Fibroblast of skin of right quadriceps (primary cell): ENCODE measurements at places on chromosomes 4 and X.

GRCh38 chr4:4852591-4853362, 6.7 kb upstream of the MSX1 start:
- DNase-seq, result peak; percentile 85

GRCh38 chr4:155591738-155592143, 74.9 kb upstream of the GUCY1A1 start:
- no peak for DNase-seq

- DNase-seq, result no peak
Observed at GRCh38 chr4:186695392-186695791, 28.3 kb downstream of the FAT1 start.

DNA sequence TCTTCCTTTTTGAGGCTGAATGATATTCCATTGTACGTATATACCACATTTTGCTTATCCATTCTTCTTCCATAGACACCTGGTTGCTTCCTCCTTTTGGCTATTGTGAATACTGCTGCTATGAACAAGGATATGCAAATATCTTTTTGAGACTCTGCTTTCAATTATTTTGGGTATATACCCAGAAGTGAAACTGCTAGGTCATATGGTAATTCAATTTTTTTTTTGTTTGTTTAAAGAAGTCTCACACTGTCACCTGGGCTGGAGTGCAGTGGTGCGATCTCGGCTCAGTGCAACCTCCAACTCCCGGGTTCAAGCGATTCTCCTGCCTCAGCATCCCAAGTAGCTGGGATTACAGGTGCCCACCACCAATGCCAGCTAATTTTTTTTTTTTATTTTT, 75.3 kb downstream of the METTL14 start:
- no peak for DNase-seq

DNA sequence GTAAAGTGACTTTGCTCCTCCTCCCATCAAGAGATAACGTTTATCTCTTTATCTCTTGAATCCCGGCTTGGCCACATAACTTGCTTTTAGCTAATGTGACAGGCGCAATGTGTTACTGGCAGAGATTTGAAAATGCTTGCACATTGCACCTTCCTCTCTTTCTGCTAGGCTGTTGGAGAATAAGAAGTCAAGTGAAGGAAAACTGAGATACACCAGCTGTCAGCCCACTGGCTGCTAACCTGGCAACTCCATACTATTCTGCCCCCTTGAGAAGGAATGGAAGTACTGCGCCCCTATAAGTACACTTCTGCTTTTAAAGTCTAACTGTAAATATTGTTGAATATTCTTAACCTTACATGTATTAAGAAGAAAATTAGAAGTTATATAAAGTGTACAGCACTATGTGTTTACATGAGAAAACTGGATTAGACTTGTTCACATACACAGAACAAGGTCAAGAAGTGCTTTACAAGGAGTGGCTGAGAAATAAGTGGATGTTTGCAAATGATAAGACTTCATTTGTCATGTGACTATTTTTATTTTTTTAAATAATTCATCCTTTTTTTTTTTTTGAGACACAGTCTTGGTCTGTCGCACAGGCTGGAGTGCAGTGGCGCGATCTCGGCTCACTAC, 424.5 kb upstream of the CTSO start:
- no peak for DNase-seq

GRCh38 chrX:107429090-107429489, 20.4 kb upstream of the FRMPD3 start:
- DNase-seq, result no peak

DNA sequence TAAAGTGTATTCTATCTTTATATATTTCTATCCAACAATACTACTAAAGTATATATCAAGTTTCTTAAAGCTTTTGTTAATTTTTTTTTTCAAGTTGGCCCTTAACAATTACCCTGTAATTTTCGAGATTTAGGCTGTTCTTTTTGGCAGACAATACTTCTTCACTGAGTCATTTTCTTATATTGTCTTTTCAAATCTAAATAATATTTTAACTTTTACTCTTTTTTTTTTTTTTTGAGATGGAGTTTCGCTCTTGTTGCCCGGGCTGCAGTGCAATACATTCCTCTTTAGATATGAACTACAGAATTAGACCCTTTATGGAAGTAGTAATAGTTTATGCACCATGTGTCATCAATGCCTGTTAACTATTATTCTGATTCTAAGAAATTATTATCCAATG, 120.7 kb downstream of the GLRA3 start:
- no peak for DNase-seq

- peak; percentile 1 for DNase-seq
Observed at GRCh38 chr4:138348055-138348454, 105.9 kb upstream of the SLC7A11 start.

- peak; percentile 32 for DNase-seq
Observed at GRCh38 chr4:164779811-164780216, 25.9 kb downstream of the SMIM31 start.

GRCh38 chr4:148097801-148098200, 344.4 kb downstream of the NR3C2 start:
- DNase-seq, result no peak

DNA sequence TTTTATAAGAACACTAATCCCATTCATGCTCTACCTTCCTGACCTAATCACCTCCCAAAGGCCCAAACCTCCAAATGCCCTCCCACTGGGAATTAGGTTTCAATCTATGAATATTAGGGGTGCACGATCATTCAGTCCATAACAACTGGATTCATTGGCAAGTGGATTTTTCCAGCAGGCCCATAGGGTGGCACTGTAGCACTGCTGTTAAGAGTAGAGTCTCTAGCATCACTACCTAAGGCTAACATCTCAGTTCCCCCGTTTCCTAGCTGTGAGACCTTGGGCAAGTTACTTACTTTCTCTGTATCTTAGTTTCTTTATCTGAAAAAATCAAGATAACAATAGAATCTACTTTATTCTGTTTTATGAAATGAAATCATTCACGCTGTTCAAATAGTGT, 315.8 kb downstream of the STIM2 start:
- DNase-seq, result peak; percentile 57

GRCh38 chr4:4800646-4801408, 58.6 kb upstream of the MSX1 start:
- peak; percentile 66 for DNase-seq

DNA sequence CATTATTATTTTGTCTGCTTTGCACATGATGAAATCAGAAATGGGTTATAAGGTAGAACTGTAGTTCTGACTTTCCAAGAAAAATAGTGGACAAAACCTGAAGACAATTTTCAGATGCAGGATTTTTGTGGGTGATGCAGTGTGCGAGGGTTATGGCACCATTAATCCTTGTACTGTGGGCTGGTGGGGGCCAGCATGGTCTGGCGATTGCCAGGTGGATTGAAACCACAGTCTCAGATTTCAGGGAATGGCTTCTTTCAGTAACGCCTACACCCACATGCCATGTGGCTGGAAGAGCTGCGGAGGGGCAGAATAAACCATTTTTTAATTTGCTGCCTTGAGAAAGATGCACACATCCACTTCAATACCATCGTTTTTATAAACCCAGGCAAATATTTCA, 150.5 kb downstream of the ARSF start:
- DNase-seq, result peak; percentile 55

DNA sequence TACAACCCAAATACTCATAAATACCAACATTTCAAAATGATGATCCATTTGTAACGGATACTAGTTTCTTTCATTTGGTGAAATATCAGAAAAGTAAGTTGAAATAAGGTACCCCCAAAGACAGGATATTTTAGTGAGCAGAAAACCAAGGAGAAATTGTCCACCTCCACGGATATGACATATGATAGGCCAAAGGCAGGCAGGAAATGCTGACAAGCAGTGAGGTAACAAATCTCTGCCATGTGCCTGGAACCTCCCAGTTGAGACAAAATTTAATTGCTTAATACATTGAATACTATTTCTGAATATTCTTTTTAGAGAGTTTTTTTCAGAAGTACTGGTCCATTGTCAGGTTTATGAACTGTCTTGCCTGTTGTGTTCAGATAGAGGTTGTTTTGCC, 118.8 kb downstream of the GATB start:
- no peak for DNase-seq

- DNase-seq, result peak; percentile 61
Observed at GRCh38 chr4:147741190-147741788, 9.4 kb downstream of the ARHGAP10 start.

GRCh38 chr4:20178902-20179576, 72.7 kb upstream of the SLIT2 start:
- no peak for DNase-seq

DNA sequence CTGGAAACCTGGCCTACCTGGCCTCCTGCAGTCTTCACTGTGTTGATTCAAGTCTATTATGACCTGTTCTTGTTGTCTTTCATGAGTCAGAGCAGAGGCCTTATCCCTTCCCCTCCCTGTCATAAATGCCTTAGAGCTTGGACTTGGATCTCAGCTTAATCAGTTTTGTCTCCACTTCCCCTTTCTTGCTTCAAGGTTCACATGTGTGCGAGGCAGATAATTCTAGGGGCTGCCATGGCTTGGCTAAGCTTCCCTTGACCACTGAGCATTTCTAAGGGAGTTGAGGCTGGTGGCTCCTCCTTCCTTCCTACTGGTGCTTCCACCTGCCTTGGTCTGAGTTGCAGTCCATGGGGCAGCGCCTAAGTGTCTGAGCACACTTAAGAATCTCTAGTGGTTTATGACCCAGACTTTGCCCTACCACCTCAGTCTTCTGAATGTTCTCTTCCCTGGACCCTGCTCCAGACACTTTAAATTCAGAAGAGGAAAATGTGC, 1.7 kb upstream of the HEPH start:
- DNase-seq, result no peak

DNA sequence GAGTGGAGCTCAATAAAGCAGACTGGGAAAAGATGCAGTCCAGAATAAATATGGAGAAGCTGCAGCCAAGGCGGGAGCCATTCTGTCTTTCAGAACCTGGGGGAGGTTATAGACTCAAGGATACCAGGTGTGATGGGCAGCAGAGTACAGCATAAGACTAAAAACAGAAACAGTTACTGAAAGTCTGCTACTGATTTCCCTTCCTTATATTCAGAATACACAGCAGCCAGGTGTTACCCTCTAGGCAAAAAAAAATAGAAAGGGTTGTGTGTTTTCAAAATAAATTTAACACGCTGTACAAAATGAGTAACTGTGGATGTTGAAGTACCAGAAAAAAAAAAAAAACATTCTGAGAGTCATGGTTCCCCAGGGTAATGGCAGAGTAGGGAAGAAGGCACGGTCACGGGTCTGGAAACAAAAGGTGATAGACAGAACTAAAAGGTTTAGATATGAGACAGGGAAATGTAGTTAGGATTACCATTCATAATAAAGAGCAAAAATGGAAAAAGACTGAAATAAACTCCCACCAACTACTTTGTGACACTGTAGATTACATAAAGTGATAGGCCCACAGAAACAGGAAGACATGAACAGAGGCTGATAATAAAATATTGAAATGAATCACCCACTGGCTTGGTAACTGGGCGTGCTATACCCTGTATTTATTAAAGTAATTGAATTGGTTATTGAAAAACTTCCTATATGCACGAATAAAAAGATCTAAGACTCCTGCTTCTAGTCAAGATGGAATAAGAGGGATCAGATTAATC, 10.8 kb upstream of the HHIP start:
- DNase-seq, result no peak

DNA sequence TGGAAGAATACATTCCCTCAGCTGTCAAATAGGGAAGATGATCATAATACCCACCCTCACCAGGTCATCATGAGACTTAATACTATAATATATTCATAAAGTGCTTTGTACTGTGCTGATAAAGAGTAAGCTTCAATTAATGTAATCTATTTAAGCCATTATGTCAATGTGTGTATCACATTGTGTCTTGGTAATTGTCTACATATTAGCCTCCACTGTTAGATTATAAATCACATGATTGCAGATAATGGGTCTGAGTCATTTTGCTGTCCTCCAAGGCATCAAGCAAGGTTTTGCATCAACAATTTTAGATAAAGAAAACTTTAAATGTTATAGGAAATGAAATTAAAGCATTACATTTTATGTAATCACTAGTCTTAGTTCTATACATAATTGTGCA, 45.2 kb upstream of the CEP135 start:
- DNase-seq, result no peak

DNA sequence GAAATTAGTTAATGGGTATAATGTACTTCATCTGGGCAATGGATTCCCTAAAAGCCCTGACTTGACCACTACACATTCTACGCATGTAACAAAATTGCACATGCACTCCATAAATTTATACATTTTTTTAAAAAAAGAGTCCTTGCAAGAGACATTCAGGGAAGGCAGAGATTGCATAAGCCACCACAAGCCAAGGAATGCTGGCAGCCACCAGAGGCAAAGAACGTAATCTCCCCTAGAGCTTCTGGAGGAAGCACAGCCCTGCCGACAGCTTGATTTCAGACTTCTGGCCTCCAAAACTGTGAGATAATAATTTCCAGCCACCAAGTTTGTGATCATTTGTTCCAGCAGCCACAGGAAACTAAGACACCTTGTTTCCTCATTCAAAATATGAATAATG, 185.6 kb upstream of the GALNT7 start:
- DNase-seq, result peak; percentile 44

GRCh38 chrX:70979136-70979762, 48.4 kb upstream of the SLC7A3 start:
- DNase-seq, result peak; percentile 38

GRCh38 chr4:33107814-33108213, 2387.6 kb downstream of the PCDH7 start:
- DNase-seq, result peak; percentile 36

DNA sequence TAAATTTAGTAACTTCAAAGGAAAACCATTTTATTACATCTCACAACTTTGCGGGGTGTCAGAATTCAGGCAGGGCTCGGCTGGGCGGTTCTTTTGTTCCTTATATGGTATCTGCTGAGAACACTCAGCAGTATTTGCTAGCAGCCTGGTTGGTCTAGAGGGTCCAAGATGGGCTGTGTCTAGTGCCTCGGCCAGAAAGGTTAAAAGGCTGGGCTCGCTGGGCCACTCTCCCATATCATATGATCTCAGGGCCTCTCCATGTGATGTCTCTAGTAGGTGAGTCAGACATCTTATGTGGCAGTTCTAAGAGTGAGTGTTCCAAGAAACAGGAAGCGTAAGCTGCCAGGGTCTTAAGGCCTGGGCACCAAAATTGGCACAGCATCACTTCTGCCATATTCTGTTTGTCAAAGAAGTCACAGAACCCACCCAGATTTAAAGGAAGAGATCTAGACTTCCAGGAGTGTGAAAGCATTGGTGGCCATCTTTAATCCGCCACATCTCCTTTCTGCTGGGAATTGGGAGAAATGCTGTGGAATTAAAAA, 100.9 kb upstream of the ATP6AP2 start:
- no peak for DNase-seq

- no peak for DNase-seq
Observed at GRCh38 chrX:132411310-132411977, 77.4 kb downstream of the MBNL3 start.

GRCh38 chr4:179867300-179867878, 2375.8 kb upstream of the TENM3 start:
- DNase-seq, result peak; percentile 54

- peak; percentile 24 for DNase-seq
Observed at GRCh38 chr4:69787879-69788278, 27.5 kb upstream of the SULT1B1 start.

- no peak for DNase-seq
Observed at GRCh38 chr4:36363024-36363423, 81.6 kb downstream of the DTHD1 start.

DNA sequence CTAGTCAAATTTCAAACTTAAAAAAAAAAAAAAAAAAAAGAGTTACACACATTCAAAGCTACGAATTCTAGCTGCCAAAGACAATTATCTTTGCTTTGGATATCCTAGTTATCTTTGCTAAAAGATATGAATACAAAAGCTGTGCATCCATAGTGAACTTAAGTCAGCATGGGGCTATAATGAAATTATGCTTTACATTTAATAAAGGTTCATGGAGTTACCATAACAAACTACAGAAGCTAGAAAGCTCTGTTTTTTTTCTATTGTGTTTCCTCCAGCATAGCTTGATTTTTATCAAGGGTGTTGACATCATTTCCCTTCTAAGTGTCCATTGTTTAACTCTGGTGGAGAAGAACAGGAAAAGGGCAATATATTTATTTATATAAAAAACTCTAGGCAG, 234.1 kb downstream of the ANKRD50 start:
- DNase-seq, result no peak
